ENCODE measurements at places on chromosomes 3 and 15.

DNA sequence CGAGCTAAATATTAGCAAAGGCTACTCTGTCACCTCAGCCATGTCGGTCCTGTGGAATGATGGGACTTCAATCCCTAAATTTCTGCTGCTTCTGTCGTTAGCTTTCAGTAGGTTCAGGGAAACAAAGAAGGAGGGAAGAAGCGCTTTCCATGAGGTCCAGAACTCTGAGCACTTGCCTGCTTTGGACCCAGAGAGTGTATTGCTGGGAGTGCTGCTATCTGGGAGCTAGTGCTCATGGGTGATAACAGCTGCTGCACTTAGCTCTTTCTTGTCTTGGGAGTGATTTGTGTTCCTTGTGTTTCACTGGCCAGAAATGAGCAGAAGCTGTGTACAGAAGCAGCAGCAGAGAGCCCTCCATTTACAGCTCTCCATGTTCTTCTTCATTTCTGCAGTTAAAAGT is 369.8 kb downstream of the DIPK2A start:
- DNase-seq, result no peak

DNA sequence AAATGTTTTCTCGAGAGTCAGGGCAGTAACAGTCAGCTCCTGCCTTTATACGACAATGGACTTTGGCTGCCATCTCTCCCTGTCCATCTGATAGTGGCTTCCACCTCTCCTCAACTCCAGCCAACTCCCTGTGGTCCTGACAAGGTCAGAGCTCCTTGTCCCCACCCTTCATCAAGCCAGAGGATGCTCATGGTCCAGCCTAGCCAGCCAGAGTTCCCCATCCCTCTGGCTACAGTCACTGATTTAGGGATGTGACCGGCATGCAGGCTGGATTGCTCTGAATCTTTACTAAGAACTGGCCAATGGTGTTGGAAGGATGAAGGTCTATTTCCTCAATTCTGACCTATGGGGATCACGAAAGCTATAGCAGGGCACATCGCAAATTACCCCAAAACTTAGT is 156.1 kb downstream of the OR4M2 start:
- DNase-seq, result no peak

DNA sequence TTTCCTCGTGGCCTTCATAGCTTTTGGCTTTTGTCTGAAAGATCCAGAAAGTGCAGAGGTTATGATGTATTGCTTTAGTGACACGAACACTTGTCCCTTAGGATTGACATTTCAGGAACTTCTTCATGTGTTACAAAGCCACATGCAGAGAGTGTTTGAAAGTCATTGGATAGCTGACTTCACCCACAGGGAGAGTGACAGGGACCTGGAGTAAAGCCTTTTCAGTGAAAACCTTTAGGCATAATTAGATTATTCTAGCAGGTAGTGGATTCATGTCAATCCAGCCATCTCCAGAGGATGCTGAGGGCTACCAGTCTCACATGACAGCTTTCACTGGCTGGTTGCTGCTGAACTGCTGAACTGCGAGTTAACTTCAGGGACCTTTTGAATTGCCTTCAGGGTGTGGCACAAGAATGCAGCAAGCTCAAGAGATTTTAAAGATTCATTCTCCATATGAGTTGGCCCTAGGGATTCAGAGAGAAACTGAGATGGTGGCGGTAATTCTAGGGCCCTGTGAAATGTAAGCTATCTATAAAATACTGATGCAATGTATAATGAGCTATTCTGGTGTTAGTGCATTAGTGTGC is 267.0 kb upstream of the GOLIM4 start:
- no peak for DNase-seq

- no peak for DNase-seq
Measured at GRCh38 chr15:93265111-93265556, 176.1 kb upstream of the RGMA start.

- no peak for DNase-seq
Measured at GRCh38 chr3:46070595-46071093, 43.4 kb upstream of the XCR1 start.

DNA sequence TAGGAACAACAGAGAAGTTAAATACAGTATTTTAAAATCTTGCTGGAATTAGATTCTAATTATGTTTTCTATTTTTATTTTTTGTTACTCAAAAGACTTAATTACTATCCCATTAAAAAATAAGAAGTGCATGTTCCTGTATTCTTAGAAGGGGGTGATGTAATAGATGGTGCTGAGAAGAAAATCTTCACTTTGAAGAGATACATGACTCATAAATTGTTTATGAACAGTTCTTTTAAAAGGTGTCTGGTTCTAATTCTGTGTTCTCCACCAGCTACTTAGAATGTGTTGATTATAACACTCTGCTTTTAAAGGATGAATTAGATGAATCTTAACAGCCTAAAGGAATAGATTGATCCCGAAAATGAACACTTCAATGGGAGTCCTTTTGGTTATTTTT is 8.2 kb downstream of the RCN2 start:
- no peak for DNase-seq

DNA sequence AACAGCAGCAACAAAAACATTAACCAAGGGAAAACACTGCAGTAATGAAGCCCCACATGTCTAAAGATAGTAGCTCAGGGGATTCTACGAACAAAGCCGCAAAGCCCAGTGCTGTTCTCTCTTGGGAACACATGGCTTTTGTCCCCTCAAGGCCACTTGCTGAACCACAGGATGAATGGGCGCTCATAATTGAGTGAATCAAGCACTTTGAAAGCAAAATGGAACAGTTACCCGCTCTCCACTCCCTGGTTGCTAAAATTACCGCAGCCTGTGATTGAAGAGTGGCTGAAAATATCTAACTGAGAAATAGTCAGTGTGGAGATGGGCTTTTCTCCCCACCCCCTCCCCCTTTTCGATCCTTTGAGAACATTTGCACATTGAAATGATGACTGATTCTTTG is 39.6 kb downstream of the RASGRF1 start:
- DNase-seq, result no peak

- DNase-seq, result no peak
Measured at GRCh38 chr3:186002884-186003472, 65.2 kb upstream of the TRA2B start.

GRCh38 chr3:186986406-186986805 is 56.1 kb downstream of the ST6GAL1 start:
- DNase-seq, result no peak

DNA sequence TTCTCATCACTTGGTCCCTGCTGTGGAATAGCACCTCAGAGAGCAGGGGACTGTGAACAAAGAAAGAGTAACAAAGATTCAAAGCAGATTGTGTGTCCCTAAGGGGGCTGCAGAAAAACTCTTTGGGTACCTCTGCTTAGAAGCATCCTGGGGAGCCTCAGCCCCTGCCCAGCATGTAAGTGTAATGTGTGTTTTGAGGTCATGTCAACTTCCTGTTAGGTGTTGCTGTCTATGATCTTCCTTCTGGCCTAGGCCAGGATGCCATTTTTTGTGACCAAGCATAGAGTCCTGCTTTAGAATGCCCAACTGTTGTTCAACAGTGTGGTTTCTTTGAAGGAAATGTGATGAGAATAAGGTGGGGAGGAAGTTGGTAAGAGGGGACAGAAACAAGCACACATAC is 77.1 kb upstream of the BCL6 start:
- no peak for DNase-seq

DNA sequence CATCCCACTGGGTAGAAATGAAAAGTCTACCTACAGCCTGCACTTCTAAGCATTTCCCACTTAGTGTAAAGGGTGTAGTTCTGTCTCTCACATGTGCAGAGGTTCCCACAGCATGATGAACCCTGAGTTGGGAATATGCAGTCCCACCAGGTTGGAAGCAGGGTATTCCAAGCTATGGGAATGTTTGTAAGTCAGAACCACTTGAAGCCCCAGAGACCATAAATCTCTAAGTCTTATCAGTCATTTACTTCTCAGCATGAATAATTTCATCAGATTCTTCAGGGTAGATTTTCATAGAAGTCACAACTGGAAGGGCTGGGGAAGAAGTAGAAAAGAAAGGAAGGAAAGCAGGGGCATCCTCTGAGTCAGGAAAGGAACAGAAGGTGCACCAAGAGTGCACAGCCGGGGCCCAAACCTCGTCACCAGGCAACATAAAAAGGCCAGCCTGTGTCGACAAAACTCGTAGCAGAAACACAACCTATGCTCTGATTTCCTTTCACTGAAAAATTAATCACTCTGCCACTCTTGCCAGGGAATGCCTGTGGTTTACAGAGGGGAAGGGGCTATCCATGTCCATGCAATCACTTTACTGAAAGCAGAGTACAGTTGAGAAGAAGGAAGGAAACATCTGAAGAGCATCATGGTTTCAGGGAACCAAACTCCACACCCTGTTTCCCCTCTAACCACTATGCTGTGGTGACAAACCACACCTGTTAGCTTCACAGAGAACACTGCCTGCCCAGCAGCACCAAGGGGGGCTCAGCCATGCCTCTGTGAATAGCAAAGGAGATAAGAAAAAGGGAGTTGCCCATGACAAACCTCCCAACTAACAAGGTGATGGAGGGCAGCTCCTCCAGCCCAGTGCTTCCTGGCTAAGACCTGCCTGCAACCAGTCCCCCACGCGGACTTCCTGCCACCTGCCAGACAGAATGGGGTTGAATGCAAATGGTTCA is 40.5 kb downstream of the SH3BP5 start:
- no peak for DNase-seq

DNA sequence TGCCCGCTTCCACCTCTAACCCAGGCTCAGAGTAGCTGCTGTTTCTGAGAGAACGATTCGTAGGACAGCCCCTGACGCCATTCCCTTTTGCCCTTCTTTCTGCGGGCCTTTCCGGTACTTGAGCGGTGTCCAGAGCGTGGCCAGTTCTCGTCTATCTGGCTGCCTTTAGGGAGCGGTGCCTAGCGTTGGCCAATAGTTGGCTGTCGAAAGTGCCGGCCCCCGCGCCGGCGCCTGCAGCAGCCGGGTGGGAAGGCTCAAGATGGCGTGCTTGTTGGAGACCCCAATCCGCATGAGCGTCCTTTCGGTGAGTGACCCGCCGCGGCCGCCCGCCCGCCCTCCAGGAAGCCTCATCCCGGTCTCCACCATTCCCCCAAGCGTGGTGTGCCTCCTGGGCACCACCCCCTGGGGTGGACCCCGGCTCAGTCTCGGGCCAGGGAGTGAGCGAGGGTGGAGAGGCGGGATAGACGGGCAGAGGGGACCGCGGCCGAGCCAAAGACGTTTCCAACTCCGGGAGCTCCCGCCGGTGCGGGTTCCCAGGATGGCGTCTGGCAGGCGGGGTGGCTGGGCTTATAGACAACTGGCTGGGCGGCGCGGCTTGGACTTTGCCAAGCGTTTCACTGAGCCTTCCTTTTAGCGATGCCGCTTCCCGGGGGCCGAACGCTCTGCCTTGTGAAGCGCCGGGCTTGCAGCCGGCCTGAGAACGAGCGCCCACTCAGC is at the start of gene ARMC8:
Gene ARMC8, plus strand, starts transcription at position 6 of the 717 bp plus-strand sequence. Its CDS starts 254 bp downstream, at position 260.
- no peak for DNase-seq

DNA sequence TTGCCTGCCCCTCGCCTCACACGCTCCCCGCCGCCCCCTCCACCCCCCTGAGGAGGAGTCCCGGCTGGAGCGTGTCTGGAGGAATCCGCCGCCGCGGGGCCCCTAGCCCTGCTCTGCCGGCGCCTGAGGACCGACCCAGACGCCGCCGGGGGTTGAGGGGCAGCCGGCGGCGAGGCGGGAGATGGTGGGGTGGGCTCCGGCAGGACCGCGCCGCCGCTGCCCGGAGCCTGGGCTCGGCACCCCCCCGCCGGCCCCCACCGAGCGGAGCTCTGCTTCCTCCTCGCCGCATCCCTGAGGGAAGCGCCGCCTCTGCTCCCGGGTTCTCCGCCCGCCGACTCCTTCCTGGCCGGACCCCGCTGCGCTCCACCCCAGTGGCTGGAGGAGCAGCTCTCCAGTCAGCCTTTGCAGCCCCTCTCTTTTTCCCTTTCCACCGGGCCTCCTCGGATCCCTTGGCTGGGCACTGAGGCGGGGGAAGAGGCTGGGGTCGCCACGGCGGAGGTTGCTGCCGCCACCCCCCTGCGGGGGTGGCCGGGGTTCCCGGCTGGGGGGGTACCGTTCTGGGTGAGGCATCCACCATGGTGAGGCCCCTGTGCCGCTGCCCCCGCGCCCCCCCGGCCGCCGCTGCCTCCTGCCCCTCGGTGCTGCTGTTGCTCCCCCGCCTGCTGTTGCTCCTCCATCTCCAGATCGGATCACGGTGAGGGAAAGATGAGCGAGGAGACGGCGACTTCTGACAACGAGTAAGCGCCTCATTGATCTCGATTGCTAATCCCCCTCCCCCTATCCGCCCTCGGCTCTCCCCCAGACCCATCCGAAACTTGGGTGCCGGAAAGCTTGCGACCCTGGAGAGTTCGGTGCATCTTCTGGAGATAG is at the start of gene SPRED1:
Gene SPRED1, plus strand, starts transcription at position 356 of the 870 bp plus-strand sequence. Its CDS starts 350 bp downstream, at position 706.
- DNase-seq, result no peak

- no peak for DNase-seq
Measured at GRCh38 chr15:101526442-101526841, 36.9 kb upstream of the PCSK6 start.

GRCh38 chr15:79562899-79563298 is 130.8 kb downstream of the MINAR1 start:
- DNase-seq, result no peak

DNA sequence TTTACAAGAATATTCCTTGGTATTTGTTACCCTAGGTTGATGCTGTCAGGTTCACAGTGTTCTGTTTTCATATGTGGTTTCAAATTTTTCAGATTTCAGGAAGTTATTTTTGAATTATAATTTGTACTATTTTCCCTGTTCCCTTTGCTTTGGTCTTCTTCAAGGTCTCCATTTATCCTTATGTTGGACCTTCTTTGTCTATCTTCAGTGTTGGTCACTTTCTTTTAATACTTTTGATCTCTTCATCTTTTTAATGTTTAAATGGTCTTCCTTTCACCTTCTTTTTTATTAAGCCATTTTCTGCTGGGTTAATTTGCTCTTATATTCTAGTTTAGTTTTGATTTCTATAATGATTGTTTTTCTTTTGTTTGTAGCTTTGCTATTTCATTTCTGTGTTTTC is 61.3 kb downstream of the KLHL25 start:
- DNase-seq, result no peak

- no peak for DNase-seq
Measured at GRCh38 chr3:110567029-110567428, 504.6 kb upstream of the NECTIN3 start.

DNA sequence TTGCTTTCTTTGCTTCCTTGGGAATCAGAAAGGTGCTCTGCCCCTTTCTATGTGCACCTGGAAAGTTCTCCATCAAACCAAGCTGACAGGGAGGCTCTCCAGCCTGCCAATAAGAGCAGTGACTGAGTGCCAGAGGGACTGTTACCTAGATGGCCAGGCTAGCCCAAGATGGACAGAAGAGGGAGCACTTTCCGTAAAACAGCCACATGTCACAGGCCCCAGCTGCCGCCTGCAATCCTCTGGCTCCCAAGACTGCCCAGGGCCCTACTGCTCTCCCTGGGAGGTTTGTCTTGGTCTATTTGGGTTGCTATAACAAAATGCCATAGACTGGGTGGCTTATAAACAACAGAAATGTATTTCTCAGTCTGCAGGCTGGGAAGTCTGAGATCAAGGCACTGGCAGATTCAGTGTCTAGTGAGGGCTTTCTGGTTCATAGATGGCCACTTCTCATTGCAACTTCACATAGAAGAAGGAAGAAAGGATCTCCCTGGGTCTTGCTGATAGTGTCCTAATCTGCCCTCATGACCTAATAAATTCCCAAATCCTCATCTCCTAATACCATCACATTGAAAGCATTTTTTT is 72.3 kb downstream of the TAMM41 start:
- DNase-seq, result no peak
